AG04450 (cell line): ENCODE measurements at places on chromosomes 3 and 15. TPM values are rescaled to one million over a fixed set of nuclear protein-coding genes. Genes with fewer than 3 reads are reported as not detected.

DNA sequence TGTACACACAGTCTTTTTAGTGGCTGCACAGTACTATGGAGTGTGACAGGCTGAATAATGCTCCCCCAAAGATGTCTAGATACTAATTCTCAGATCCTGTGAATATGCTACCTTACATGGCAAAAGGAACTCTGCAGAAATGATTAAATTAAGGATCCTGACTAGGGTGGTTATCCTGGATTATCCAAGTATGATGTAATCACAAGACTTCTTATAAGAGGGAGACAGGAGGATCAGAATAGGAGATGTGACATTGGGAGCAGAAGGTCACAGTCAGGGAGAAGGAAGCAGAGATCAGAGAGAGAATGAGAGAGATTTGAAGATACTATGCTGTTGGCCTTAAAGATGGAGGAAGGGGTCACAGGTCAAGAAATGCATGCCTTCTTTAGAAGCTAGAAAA lies 34.5 kb downstream of the GABPB1 start:
- DNase-seq, result no peak

GRCh38 chr3:33885496-33885895 lies 87.1 kb downstream of the PDCD6IP start:
- no peak for DNase-seq

DNA sequence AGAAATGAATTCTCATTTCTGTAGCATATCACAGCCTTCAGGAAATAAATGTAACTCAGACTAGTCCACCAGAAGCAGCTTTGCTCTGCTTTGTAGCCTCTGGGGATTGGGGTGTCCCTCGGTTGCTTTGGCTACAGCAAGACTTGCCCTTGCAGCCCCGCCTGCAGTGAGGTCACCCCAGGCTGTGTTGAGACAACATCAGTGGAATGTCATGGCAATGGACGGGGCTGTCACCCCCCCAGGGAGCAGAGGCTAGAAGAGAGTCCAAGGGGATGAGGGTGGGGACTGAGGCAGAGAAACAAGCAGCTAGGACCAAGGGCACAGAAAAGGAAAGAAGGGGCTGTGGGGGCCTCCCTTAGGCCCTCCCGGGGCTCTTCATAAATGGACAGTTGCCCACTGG lies 854 bp downstream of the CLEC3B start:
- no peak for DNase-seq

- DNase-seq, result no peak
Observed at GRCh38 chr3:177729956-177730681, 532.8 kb upstream of the TBL1XR1 start.

DNA sequence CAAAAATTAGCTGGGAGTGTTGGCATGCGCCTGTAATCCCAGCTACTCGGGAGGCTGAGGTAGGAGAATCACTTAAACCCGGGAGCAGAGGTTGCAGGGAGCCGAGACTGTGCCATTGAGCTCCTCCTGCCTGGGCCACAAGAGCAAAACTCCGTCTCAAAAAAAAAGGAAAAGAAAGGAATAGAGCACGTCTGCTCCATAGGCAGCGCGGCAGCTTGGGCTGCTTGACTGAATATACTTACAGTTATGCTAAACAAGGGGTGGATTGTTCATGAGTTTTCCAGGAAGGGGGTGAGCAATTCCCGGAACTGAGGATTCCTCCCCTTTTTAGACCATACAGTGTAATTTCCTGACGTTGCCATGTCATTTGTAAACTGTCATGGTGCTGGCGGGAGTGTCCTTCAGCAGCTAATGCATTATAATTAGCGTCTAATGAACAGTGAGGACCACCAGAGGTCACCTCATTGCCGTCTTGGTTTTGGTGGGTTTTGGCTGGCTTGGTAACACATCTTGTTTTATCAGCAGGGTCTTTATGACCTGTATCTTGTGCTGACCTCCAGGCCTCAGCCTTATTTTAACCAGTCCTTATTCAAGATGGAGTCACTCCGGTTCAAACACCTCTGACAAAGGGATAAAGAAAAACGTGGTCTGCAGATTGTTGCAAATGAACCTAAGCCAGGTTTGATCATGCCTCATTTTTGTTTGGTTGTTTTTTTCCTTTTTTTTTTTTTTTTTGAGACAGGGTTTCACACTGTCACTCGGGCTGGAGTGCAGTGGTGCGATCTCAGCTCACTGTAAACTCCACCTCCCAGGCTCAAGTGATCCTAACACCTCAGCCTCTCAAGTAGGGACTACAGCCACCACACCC lies 24.9 kb upstream of the SENP5 start:
- no peak for DNase-seq

DNA sequence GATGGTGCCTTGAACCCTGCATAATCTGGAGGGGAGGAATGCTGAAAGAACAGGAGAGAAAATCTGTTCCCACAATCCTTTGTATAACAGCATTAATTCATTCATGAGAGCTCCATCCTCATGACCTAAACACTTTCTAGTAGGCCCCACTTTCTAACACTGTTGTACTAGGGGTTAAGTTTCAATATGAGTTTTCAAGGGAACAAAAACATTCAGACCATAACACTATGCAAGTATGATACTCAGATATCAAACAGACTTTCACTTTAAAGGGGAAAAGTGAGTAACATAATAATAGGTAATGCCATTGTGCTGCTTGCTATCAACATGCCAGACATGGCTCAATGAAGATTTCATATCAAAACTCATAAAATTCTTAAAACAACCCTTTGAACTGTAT lies 32.4 kb upstream of the PLSCR2 start:
- DNase-seq, result no peak

GRCh38 chr3:173977747-173978146 lies 580.2 kb downstream of the NLGN1 start:
- DNase-seq, result no peak

GRCh38 chr3:193743702-193744047 lies 150.7 kb downstream of the OPA1 start:
- DNase-seq, result no peak

DNA sequence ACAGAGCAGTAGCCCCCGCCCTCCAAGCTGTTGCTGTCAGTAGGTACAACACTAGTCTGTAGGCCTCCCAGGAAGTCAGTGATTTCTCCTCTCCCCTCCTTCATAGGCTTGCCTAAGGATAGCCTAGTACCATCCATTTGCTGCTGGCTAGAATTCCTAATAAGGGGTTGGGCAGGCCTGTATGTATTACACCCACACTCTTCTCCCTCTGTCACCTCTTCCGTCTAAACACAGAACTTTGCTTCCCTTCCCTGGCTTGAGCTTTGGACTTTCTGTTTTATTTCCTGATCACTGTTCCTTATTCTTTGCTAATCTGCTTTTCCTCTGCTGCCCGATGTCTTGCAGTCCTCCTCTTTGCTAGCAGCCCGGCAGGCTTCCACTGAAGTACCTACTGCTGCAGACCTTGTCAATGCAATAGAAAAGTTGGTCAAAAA lies 93.4 kb upstream of the UMPS start:
- no peak for DNase-seq

- DNase-seq, result no peak
Observed at GRCh38 chr15:40807888-40808461, 702 bp upstream of the DNAJC17 start.

- DNase-seq, result no peak
Observed at GRCh38 chr15:79769069-79769481, 127.7 kb downstream of the MTHFS start.

GRCh38 chr15:25710184-25710583 lies 152.9 kb downstream of the ATP10A start:
- DNase-seq, result no peak

DNA sequence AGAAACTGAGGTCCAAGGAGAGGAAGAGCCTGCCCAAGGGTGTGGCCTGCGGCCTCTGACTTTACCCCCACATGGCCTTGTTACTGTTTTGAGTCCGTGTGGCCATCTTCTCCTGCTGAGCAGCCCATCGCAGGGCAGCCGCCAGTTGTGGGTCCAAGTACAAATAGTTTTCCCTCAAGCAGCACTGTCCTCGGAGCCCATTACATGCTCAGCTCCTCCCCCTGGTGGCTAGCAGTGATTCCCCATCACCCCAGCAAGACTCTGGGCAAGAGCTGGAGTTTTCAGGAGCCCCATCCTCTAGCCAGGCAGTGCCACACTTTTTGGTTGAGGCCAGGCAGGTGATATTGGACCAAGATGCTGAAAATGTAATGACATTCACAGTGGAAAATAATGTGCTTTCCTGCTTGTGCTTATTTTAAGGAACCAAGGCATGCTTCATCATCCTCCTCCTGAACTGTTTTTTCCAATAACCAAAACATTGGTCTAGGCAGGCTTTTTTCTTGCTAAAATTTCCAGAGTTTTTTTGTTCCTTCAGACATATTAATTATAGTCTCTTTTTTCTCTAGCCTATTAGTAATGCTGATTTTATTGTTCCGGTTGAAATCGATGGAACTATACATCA lies 23.2 kb upstream of the VILL start:
- DNase-seq, result peak; percentile 46

- DNase-seq, result no peak
Observed at GRCh38 chr3:127247292-127247691, 40.6 kb downstream of the PRR20G start.

- DNase-seq, result no peak
Observed at GRCh38 chr15:72911626-72912025, 128.1 kb upstream of the ADPGK start.

DNA sequence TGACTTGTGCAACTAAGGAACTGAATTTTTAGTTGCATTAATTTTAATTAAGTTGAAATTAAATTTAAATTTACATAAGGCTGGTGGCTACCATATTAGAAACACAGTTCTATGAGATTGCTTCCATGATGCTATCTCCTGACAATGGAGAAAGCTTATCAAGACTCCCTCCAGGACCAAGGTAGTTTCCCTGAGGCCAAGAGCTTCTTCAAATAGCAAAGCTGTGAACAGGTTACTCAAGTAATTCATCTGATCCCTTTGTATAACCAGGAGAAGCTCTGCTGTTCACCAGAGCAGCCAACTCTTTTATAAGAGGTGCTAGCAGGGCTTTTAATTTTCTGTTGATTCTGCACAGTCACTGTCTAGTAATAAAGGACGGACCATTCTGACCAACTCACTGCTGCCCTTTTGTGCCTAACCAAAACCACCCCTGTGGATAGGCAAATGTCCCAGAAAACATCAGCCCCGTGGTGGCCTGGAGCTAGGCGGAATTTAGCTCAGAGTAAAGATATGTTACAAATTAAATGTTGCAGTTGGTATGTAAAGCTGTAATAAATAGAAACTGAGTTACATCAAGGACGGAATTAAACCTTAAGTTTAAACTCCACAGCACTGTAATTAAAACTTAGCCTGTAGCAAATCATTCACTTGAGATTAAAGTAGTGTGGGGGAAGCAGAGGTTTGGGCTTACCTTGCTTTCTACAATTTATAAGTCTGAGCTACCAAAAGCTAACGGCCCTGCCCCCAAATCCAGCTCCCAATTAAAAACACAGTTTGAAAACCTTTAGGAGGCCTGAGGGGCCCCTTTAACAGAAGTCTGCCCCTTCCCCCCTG lies 55.6 kb upstream of the LRTM1 start:
- DNase-seq, result no peak

GRCh38 chr3:183449391-183449790 lies 21.0 kb upstream of the MCF2L2 start:
- no peak for DNase-seq

GRCh38 chr3:168096210-168096652 lies 507 bp upstream of the GOLIM4 start:
- peak; percentile 69 for DNase-seq

DNA sequence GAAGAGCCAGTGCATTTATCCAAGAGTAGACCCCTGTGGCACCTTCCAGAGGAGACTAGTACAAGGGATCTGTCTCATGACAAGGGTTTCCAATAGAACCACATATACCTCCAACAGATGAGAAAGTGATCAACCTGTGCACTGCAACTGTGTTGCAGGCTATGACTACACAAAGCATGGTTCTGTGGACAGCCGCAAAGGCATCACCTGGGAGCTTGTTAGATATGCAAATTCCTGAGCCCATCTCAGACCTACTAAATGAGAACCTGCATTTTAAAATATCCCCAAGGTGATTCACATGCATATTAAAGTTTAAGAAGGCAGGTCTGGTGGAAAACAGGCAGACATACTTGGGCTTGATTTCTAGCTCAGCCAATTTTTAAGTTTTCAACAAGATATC lies 368.7 kb downstream of the FOXP1 start:
- no peak for DNase-seq

DNA sequence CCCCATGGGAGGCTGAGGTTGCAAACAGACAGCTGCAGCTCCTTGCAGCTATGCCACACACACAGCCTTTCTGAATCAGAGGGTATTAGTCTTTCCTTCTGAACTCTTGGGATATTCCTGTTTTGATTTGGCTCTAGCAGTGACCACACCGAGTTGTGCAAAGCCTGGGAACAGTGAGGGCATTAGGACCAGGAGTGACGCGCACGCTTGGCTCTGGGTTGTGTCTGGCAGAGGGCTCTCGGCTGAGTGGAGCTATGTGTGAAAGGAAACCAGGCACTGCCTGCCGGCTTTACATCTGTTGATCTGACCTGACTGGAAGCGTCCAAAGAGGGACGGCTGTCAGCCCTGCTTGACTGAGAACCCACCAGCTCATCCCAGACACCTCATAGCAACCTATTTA lies at the start of gene GALNT15:
Gene GALNT15, plus strand, starts transcription at position 292 of the 400 bp plus-strand sequence. CDS start 472 bp downstream, outside the sequence.
- DNase-seq, result peak; percentile 89

DNA sequence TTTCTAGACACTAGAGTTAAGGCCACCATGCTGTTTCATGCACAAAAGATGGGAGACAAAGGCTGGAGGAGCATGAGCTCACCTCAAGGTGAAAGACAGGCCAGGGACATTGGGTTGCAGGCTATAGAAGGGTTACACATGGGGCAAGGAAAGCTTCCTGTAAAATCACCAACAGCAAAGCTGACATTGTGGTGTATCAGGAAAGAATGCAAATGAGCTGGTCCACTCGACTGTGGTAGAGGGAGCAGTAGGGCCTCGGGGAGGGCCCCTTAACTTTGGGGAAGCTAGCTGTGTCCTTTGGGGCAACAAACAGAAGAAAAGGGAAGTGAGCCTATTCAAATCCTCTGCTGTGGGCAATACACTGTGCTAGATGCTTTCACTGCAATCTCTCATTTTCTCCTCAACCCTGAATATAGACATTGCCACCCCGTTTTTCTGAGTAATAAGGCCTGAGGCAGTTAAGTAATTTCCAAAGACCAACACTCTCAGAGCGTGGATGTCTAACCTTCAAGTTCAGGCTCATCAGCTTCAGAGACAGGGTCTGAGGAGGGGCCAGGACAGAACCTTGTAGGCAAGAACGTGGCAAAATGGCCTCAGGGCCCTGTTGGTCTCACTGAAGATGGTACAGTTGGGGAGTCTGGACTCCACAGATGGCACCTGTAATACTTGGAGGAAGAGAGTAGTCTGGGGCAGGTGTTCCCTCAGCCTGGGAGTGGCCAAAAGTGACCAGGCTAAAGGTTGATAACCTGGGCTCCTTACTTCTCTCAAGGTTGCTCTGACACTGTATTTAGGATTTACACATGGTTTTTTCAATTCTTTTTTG lies 24.1 kb downstream of the CX3CR1 start:
- DNase-seq, result no peak

Gene ALDH1L1
- polyA plus RNA-seq, result not detected in 2 replicates

Gene GOLGA8O
- not detected in 2 replicates for polyA plus RNA-seq

Gene CHST13
- not detected in 2 replicates for polyA plus RNA-seq

Gene HYPK
- 6.4 and 10.7 TPM in 2 replicates for polyA plus RNA-seq

Gene NRROS
- polyA plus RNA-seq, result 0.10 and 0.11 TPM in 2 replicates

Gene C3orf49
- not detected in 2 replicates for polyA plus RNA-seq
